ENCODE measurements at places on chromosomes 13 and 19.

DNA sequence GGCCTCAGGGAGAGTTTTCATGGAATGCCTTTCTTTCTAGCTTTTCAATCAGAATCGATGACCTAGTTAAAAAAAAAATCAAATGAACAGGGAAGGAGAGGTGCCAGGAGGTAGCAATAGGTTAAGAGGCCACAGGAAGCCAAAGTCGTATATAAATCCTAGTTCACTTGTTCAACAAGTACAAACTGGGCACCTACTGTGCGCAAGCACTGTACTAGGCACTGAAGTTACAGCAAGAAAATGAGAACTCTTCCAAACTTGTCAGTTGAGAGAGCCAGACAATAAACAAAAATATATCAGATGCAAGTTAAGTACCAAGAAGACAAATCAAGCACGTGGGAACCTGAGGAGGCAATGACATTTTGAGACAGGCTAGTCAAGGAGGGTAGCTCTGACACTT lies 6.1 kb downstream of the SUGP2 start:
- no peak for DNase-seq

GRCh38 chr19:14022469-14022868 lies 5.5 kb upstream of the RLN3 start:
- no peak for DNase-seq

DNA sequence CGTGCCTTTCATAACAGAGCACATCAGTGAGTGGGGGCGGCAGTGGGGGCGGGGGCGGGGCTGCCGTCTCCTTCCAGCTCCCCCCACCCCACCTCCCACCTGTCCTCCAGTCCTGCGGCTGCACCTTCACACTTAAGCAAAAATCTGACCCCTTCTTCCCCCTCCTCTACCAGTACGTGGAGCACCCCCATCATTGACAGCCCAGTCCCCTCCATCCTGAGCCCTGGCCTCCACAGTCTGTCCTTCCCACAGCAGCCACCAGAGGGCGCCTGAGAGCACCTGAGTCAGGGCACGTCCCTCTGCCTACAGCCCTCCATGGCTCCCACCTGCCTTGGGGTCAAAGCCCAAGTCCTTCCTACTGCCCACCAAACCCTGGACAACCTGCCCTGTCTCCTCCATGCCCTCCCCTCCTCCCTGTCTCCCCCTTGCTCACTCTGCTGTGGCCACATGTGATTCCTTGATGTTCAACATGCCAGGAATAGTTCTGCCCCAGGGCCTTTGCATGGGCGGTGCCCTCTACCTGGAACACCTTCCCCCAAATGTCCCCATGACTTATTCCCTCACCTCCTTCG lies 4.0 kb downstream of the EBI3 start:
- DNase-seq = no peak

DNA sequence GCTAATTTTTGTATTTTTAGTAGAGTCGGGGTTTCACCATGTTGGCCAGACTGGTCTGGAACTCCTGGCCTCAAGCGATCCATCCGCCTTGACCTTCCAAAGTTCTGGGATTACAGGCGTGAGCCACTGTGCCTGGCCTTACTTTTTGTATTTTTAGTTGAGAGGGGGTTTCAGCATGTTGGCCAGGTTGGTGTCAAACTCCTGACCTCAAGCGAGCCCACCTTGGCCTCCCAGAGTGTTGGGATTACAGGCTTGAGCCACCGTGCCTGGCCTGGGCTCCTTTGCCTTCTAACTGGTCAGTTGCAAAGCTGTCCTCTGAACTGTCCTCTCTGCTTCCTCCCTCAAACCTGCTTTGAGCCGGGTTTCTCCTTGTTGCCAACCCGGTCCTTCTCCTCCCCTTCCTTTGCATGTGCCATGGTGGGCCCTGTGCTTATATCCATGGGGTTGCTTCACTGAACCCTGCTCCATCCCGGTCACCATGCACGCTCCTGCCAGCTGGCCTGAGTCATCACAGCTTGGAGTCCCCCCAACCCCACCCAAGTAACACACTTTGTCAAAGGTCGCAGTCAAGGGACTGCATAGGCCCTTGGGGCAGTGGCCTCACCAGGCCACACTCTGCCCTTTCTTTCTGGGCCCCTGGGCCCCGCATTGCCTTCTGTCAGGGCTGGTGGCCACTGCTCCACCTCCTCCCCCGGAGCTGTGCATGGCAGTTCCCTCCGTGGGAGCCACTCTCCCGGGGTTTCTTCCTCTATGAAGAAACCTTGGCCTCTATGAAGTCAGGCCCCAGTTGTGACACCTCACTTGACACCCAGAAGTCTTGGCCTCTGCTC lies 21.2 kb downstream of the WTIP start:
- DNase-seq = no peak

- DNase-seq = no peak
Observed at GRCh38 chr19:2805261-2805900, 14.3 kb upstream of the ZNF554 start.

DNA sequence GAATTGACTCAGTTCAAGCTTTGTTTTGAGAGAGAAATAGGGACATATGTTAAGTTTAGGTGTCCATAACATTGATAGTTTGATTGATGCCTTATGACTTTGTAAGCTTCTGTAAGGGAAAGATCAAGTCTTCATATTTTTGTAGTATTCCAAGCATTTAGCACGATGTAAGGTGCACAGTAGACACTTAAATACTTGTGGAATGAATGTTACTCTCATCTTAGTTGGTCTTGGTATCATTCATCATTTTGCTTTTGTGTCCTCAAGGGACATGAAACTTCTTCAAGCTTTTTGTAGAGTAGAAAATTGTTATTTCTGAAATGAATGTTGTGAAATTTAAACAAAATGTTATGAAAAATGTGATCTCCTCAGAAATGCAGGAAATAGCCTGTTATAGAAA lies 10.1 kb downstream of the TDRD3 start:
- no peak for DNase-seq

- DNase-seq = no peak
Observed at GRCh38 chr13:66546534-66547379, 683.4 kb downstream of the PCDH9 start.

DNA sequence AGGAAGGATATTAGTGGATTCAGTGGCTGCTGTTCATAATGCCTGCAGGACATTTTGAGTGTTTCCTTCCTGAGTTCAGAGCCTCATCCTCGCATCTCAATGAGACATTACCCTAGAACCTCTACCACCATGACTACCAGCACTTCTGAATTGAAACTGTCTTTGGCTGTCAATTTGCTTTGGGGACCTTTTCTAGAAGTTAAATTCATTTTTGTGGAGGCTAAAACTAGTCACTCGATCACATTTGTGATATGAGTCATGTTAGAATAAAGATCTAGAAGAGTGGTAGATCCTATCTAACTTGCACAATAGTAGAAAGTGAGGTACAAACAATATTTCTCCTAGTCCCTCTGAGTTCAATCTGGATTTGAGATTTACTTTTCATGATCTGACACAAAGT lies 124.9 kb downstream of the KCNRG start:
- DNase-seq = no peak

- no peak for DNase-seq
Observed at GRCh38 chr13:48534911-48535501, 2.1 kb upstream of the RCBTB2 start.

DNA sequence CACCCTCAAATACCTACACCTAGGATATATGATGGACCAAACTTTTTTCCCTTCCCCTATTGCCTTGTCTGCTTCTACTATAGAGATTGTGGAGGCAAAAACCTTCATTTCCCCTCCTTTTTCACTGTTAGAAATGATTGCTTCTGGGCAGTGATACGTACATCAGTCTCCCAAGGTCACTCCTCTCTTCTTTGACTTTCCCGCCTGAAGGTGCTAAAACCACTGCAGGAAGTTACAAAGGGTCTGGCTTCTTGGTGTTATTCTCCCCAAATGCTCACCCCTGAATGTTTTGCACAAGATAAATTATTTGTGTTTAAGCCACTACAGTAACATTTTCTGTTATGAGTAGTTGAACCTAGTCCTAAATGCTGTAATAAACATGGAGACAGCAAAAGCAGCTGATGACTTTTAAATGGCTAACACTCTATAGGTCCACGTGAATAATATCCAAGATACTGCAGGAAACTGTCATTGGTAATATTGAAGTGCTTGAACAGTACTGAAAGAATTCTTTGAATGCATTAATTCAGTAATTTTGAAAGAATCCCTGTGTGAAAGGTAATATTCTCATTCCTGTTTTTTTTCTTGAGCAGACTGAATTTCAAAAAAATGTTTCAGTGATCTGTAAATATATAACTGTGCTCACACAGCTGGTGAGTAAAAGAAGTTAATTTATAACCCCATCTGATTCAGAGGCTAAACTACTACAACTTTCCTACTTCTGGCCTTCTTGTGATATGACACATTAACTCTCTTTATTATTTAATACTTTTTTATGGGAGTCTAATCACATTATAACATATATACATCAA lies 865.1 kb downstream of the EFNB2 start:
- DNase-seq = no peak

DNA sequence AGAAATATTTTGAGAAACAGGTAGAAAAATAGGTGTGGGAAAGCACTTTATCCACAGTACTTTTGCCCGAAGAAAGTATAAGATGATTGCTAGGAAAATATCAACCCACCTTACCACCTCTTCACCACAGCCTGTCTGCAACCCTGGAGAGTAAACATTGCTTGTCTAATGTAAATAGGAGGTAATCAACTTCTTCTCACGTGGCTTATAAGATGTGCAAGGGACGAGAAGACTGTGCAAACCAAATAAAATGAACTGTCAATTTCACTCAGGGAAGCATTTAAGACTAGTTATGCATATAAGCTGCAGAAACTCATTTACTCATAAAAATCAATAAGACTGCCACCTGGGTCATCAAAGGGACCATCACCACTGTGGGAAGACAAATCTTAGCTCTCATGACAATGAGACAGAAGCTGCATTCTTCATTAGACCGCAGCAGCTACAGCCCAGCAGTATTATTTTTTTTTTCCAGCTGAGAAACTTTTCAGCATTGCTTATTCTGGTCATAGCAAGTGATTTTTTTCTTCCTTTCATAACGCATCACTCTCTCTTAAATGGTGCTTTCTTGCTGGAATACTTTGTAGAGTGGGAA lies 807.7 kb upstream of the GPC6 start:
- DNase-seq = no peak

DNA sequence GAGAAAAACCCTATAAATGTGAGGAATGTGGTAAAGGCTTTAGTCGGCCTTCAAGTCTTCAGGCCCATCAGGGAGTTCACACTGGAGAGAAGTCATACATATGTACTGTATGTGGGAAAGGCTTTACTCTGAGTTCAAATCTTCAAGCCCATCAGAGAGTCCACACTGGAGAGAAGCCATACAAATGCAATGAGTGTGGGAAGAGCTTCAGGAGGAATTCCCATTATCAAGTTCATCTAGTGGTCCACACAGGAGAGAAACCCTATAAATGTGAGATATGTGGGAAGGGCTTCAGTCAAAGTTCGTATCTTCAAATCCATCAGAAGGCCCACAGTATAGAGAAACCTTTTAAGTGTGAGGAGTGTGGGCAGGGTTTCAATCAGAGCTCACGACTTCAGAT lies 11.7 kb downstream of the ZNF226 start:
- no peak for DNase-seq

GRCh38 chr13:50359779-50360178 lies 344.5 kb downstream of the KCNRG start:
- no peak for DNase-seq

DNA sequence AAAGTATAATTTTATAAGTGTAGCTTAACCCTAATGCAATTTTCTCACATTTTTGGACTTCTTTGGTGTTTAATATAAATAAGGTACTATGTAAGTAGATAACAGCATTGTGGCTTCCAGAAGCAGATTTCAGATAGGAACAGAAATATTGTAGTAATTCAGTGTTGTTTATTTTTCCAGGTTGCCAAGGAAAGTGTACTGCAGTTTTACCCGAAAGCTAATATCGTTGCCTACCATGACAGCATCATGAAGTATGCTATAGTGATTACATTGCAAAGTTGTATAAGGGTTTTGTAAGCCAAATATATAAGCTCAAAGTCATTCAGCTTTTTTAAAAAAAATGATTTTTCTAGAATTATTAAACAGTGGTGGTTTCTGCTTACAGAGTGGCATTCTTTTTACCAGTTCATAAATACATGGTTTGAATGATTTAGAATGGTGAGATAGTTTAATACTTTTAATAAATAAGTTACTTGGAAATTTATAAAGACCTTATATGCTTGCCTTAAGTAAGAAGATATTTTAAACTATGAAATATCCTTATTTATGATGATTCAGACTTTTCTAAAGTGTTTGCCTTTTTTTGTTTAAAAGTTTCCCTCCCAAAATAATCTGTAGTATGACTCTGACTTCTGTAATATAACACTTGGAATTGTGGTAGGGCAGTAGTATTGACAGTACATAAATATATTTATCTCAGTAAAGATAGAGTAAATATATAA lies 3.7 kb downstream of the UBA2 start:
- no peak for DNase-seq
